ENCODE measurements at places on chromosomes 4 and X. TPM values are rescaled to one million over a fixed set of nuclear protein-coding genes. Genes with fewer than 3 reads are reported as not detected.

CCKAR gene
- total RNA-seq = not detected

WNK3 gene
- total RNA-seq = not detected

LRIT3 gene
- total RNA-seq = 0.09 TPM

ELF4 gene
- 24.2 TPM for total RNA-seq

LIMCH1 gene
- 53.9 TPM for total RNA-seq

FAM114A1 gene
- 18.5 TPM for total RNA-seq

ETDA gene
- not detected for total RNA-seq

GUCY1A1 gene
- 23.6 TPM for total RNA-seq

SSX2B gene
- total RNA-seq = not detected

APOOL gene
- total RNA-seq = 37.1 TPM

EDA2R gene
- total RNA-seq = not detected

ITGB1BP2 gene
- total RNA-seq = 8.1 TPM

CXorf51A gene
- not detected for total RNA-seq

UCHL1 gene
- total RNA-seq = 19.3 TPM

ATG4A gene
- 10.5 TPM for total RNA-seq

DNAAF6 gene
- total RNA-seq = not detected

CCSER1 gene
- total RNA-seq = 7.1 TPM
